ENCODE measurements at places on chromosomes 4 and X.

- no peak for DNase-seq
Measured at GRCh38 chr4:73750730-73751129, 10.4 kb downstream of the CXCL8 start.

DNA sequence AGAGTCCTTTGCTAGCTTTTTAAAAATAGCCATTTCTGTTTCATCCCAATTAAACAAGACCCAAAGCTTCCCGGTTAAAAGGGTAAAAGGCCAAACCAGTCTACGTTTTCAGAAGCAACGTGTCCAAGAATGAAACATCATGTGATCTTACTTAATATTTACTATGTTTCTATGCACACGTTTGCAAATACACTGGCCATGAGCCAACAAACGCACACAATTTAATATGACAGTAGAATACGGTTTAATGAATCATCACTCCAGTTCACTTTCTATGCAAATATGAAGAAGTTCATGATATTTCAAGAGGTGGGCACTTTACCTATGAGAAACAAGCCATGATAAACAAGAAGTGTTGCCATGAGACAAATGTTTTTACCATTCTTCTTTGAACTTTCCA, 4.3 kb downstream of the NR0B1 start:
- DNase-seq = no peak

GRCh38 chr4:21181716-21182115, 481.5 kb downstream of the PACRGL start:
- DNase-seq = no peak

DNA sequence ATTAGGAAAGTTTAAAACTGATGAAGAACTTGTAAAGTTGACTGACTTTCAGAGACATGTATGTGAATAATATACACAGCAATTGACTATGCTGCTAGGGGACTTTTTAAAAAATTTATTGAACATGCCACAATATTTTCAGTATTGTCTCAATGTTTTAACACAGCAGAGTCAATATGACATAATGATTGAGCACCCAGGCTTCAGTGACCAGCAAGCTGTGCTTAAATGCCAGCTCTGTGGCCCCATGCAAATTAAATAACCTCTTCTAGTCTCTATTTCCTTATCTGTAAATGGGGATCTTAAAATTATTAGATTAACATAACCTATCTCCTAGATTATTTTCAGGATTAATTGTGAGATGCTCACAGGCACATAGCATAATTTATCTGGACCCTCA, 56.8 kb upstream of the TXK start:
- no peak for DNase-seq

DNA sequence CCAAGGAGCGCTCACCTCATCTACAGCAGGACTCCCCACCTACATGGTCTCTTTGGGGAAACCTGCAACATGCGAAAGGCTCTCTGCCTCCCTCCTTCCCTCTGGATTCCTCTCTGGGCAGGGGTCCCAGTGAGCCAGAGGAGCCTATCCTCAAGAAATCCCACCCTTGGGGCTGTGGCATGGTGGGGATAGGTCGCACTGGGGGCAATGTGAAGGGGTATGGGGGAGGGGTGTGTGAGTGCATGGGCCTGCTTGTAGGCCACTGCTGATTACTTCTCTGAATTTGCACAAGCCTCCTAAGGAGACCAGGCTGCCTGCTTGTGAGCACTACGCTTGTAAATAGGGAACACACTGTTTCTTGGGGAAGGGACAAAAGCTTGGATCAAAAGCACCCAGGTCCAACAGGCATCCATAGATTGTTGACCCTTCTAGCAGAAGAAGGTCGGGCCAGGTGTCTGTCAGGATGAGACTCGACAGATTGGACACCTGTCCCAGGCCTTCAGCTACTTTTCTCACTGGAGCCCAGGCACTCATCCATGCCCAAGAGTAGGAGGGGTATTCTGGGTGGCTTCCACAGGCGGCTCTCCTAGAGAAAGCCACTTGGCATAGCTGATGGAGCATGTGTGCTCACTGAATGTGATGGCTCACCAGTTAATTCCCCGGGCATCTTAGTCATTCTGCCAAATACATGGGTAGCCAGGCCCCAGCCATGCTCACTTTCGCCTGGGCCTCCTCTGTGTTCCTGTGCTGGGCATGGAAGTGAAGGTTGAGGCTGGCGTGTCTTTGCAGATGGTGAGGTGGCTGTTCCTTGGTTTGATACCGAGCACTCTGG, 75.0 kb downstream of the NBDY start:
- no peak for DNase-seq

- DNase-seq = no peak
Measured at GRCh38 chr4:7315935-7316334, 118.8 kb downstream of the PSAPL1 start.

- peak; percentile 48 for DNase-seq
Measured at GRCh38 chr4:153152501-153153338, 51.5 kb upstream of the TRIM2 start.

- no peak for DNase-seq
Measured at GRCh38 chr4:76622717-76623116, 187.7 kb downstream of the SHROOM3 start.

- no peak for DNase-seq
Measured at GRCh38 chr4:4460759-4461158, 73.9 kb downstream of the NSG1 start.

DNA sequence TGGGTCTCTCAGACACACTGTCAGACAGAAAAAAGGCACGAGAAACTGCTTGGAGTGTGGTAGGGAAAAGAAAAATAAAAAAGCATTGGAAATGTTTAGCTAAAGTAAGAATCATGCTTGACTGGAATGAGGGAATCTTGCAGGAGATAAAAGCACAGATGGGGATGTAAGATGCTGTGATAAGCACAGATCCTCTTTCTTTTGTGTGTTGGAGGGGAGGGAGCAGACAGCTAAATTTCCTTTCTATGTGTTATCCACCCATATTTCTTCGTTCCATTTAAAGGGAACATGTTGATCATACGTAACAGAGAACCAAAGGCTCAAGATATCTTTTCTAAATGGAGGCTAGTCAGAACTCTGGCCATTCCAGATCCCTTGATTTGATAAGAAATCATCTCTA, 614.0 kb upstream of the LCORL start:
- DNase-seq = no peak

GRCh38 chr4:153651116-153651515, 33.0 kb upstream of the TLR2 start:
- DNase-seq = no peak

DNA sequence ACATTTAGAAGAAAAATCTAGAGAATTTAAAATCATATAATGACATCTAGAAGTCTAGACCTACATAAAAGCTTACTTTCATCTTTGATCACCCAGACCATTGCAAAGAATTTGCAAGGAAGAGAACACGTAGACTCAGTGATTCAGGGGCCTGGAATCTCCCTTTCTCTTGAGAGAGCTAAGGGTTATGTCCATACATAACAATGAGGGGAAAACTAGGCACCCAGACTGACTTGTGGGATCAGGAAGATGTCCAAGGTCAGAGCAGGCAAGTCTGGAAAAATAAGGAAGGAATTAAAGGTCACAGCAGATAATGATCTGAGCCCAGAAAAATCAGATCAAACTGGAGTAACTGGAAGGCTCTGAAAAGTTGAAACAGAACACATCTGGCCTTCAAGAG, 198.4 kb upstream of the SFRP2 start:
- no peak for DNase-seq

DNA sequence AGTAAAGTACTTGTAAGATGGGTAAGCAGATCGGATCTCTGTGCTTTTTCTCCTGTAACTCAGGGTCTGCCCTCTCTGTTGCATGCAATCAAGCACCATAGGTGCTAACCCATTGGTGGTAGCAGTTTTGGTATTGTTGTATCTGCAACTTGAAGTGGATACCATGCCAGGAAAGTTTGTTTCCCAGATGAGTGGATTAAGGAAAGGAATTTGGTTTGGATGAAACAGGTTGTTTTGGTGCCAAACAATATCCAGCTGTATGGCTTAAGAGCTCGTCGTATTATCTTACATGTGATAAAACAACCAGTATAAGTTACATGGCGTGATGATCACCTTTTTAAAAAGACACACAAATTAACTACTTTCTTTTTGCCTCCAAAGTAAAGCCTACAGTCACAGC, 280.9 kb upstream of the TENM3 start:
- no peak for DNase-seq

- DNase-seq = no peak
Measured at GRCh38 chr4:133186845-133187244, 37.8 kb downstream of the PCDH10 start.

- DNase-seq = no peak
Measured at GRCh38 chr4:168830777-168831512, 179.1 kb downstream of the CBR4 start.

DNA sequence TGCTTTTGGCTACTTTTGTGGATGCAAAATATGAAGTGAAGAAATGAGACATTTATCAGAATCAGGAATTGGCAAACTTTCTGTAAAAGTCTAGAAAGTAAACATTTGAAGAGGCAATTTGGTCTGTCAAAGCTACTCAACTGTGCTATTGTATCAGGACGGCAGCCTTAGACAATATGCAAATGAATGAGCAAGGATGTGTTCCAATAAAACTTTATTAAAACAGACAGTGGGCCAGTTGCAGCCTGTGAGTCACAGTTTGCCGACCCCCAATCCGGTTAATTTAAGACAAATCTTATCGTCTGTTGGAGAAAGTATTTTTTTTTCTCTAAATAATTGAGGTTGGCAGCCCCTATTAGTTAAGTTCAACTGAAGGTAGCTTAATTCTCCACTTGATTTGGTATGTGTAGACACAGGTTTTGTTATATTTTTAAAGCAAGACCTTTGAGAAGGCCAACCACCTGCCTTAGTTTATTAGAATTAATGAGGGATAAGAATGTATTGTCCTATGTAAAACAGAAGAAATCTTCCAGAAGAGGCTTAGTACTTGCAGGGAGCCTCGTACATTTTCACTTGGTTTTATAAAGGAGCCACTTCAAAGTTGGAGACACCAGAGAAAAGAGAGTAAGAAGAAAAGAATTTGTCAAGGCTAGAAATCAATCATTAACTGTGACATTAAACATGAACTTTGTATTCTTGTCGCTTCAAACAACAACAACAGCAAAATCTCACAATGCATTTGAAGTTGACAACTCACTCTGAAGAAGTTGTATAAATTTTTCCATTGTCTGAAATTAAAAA, 81.6 kb upstream of the FAT1 start:
- no peak for DNase-seq

DNA sequence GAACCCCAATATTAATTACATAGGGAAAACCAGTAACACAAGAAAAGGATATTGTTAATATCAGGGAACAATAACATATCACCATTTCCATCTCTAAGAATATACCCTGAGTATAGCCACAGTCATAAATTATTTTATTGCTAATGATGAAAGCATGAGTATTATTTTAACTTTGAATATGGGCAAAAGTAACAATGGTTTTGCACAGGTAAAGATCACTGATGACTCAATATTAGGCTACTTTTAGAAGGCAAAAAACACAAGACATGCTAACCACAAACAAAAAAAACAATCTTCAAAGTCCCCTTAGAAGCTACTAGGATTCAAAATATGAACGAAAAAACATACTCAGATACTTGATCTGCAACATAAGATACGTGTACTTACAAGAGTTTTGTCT, 36.5 kb downstream of the THOC2 start:
- DNase-seq = no peak

- no peak for DNase-seq
Measured at GRCh38 chr4:176002007-176002613, 63.5 kb upstream of the WDR17 start.

DNA sequence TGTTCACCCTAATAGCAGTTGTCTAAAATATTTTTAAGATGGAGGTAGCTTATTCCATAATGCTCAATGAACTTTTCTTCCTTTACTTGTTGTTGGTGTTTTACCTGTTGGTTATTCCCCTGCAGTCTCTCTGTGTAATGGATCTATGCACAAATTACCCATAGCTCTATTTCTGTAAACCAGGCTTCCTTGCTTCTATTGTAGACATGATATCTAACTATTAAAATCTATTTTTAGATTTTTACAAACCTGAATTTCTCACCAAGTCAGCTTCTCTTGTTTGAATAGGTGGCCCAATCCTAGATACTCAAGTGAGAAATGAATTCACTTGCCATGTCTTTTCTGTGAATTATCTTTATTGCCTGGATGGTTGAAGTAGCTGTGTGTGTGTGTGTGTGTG, 24.8 kb downstream of the BMP2K start:
- DNase-seq = no peak

- no peak for DNase-seq
Measured at GRCh38 chrX:109190542-109190941, 291.3 kb downstream of the GUCY2F start.

DNA sequence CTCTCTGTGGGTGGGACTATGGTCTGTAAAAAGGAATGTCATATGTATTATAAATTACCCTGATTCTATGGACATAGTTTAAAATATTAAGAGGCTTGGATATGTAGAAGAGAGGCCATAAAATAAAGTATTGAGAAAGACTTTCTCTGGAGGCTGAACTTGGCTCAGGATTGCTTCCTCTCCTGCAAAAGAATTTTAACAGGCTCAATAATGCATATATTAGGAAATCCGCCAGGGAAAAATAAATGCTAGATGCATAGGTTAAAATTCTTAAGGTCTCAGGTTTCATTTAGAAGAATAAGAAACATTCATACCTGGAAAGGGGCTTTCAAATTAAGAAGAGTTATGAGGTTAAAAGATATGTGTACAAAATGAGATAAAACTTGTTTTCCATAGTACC, 424.3 kb downstream of the ARAP2 start:
- DNase-seq = no peak

GRCh38 chr4:55251342-55251741, 94.7 kb upstream of the SRD5A3 start:
- no peak for DNase-seq

GRCh38 chr4:8311101-8312068, 41.8 kb downstream of the HTRA3 start:
- DNase-seq = no peak

GRCh38 chrX:112672788-112673560, 6.8 kb downstream of the LHFPL1 start:
- DNase-seq = no peak

DNA sequence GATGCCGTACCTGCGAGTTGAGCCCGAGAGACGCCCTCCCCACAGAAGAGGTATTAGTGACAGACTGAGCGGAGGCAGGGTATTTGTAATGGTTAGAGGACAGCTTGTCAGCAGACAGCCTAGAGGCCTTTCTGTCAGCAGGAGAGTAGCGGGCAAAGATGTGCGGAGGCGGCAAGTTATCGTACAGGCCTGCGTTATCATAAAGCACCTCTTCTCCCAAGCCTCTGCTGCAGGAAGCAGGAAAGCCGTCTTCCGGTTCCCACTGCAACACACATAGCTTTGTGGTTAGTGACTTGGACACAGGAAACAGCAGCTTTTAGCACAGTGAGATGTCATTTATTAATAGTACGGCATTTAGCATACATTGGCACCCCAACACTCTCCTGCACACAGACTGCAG, 158.3 kb downstream of the AFAP1 start:
- no peak for DNase-seq

- DNase-seq = no peak
Measured at GRCh38 chr4:25928379-25929297, 14.6 kb downstream of the SMIM20 start.

GRCh38 chrX:114581528-114582263, 2.2 kb upstream of the HTR2C start:
- DNase-seq = no peak

- DNase-seq = no peak
Measured at GRCh38 chr4:83731609-83732008, 195.7 kb downstream of the GPAT3 start.
